WTC11 (cell line): ENCODE measurements at places on chromosomes 3 and 15.

DNA sequence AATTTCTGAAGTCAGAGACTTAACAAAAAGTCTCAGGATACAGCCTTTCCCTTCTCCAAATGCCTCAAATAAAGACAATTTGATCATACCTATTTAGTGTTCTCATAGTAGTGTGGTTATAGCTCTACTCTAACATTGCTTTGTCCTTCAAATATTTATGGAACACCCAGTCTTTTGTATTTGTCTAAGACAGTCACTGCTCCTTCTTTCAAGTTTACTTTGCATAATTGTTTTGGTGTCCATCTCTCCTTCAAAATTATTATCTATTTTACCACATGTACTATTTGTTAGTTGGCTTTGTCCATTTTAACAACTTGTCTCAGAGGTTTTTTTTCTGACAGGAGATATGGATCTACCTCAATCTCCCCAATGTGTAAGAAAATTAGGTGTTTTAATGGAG, 118.8 kb downstream of the UNC13C start:
- DNase-seq = no peak
- no peak overlapping the region for H3K4me3 ChIP-seq
- H3K36me3 ChIP-seq = no peaks in the 10 kb centered on the region
- no peak overlapping the region for H3K27ac ChIP-seq
- H3K4me1 ChIP-seq = no peaks in the 10 kb centered on the region

DNA sequence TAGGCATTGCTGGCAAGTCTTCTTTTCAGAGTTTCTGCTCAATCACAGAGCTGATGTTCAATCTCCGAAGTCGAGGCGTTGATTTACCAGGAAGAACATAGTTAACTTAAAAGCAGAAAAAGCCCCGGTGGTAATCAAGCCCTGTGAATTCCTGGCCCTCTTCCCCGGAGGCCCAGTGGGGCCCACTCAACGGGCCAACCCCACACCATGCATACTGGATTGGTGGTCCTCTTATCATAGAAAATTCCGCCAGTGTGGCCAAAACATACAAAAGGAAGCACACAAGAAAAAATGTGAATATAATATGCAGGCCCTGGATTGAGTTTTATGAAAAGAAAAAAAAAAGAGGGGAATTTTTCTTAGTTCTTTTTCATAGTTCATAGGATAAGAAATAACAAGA, 873.0 kb upstream of the NR2F2 start:
- H3K36me3 ChIP-seq = no peaks in the 10 kb centered on the region
- H3K27me3 ChIP-seq = no peaks in the 10 kb centered on the region
- H3K27ac ChIP-seq = no peak overlapping the region
- H3K4me1 ChIP-seq = peaks cover 16% of the 10 kb centered on the region
- no peak for DNase-seq

DNA sequence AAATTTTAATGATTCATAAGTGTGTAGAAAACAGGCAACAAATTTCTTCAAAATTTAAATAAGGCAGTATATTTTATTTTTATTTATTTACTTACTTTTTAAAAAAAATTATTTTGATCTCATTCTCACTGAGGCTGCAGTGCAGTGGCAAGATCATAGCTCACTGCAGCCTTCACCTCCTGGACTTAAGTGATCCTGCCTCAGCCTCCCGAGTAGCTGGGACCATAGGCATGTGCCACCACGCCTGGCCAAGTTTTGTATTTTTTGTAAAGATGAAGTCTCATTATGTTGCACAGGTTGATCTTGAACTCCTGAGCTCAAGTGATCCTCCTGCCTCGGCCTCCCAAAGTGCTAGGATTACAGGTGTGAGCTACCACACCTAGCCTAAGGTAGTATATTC, 61.2 kb upstream of the XRN1 start:
- no peaks in the 10 kb centered on the region for H3K4me1 ChIP-seq
- H3K36me3 ChIP-seq = peaks cover 15% of the 10 kb centered on the region
- H3K27ac ChIP-seq = no peak overlapping the region
- H3K27me3 ChIP-seq = no peaks in the 10 kb centered on the region
- no peak overlapping the region for H3K4me3 ChIP-seq
- DNase-seq = no peak

DNA sequence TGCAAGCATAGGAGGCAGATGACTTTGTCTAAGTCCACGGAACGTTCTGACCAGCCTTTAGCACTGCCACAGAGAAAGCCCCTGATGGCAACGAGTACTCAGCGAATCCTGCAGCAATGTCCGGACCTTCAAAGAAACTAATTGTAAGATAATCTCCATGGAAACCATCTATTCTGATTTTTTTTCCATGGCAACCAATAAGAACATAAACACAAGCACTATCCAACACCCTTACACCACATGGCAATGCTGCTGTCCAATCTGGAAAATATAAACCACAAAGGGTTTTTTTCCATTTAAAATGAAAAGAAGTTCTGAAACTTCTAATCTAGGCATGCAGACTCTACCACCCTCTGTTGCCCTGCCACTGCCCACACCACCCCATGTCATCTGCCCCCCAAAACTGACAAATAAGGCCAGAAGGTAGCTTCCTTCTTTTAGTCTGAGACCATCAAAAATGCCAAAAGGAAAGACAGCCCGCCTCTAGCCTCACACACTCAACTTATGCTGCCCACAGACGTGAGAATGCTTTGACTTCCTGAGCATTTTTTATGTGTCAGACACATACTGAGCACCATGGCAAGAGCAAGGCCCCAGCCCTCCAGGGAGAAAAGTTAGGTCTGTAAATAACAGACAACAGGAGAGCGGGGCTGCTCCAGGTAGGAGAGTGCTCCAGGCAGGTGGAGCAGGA, 44.5 kb downstream of the POC1A start:
- no peaks in the 10 kb centered on the region for H3K27me3 ChIP-seq
- no peak overlapping the region for H3K4me3 ChIP-seq
- peaks cover 3% of the 10 kb centered on the region; the same call in 1 of the 2 replicates for H3K4me1 ChIP-seq
- H3K27ac ChIP-seq = no peak overlapping the region
- H3K36me3 ChIP-seq = peaks cover 31% of the 10 kb centered on the region

DNA sequence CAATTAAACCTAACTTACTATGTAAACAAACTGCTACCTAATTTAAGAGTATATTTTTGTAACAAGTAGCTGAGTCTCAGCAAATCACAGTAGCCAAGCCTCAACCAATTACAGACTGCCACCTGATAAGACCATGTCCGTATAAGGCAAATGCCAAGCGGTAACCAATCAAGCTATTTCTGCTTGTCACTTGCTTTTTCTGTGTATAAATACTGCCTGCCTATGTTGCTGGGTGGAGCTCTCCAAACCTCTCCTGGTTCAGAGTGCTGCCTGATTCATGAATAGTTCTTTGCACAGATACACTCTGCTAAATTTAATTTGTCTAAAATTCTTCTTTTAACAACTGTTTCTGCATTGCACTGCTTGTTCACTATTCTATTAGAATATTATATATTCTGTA, 42.6 kb downstream of the ZNF148 start:
- peaks cover 21% of the 10 kb centered on the region for H3K4me1 ChIP-seq
- H3K36me3 ChIP-seq = peaks cover 4% of the 10 kb centered on the region
- H3K4me3 ChIP-seq = no peak overlapping the region
- H3K27ac ChIP-seq = no peak overlapping the region
- no peak for DNase-seq

- H3K27ac ChIP-seq = no peak overlapping the region
- H3K27me3 ChIP-seq = no peaks in the 10 kb centered on the region
- H3K4me3 ChIP-seq = no peak overlapping the region
- DNase-seq = no peak
- peaks cover 16% of the 10 kb centered on the region for H3K4me1 ChIP-seq
- H3K36me3 ChIP-seq = no peaks in the 10 kb centered on the region
These were observed 37.2 kb downstream of the ABHD5 start for GRCh38 chr3:43727930-43728329.

DNA sequence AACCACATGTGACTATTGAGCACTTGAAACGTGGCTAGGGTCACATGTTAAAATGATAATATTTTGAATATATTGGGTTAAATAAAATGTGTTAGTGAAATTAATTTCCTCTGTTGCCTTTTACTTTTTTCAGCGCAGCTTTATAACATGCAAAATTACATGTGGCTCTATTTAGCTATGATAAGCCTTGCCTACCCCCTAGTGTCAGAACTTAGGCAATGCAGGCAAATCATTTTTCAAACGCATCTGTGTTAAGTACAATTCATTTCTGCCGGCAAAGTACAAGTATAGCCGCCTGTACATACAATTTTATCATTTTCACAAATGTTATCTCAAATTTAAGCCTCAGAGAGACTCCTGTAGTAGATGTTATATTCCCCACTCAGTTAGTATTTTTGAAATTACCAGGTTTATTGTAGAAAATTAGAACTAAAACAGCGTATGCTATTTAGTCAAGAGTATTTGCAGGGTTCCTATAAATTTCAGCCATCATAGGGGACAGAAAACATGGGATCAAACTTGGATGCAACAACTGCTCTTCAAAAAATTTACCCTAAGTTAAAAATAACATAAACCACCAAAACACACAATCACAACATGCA, 56.1 kb downstream of the TAFA4 start:
- peaks cover 7% of the 10 kb centered on the region; the same call in 1 of the 2 replicates for H3K36me3 ChIP-seq
- H3K4me1 ChIP-seq = peaks cover 7% of the 10 kb centered on the region; the same call in 1 of the 2 replicates

- H3K27ac ChIP-seq = no peak overlapping the region
- DNase-seq = no peak
- H3K36me3 ChIP-seq = no peaks in the 10 kb centered on the region
- no peak overlapping the region for H3K4me3 ChIP-seq
These were observed 356.0 kb downstream of the ZPLD1 start for GRCh38 chr3:102790747-102791325.

GRCh38 chr3:129195731-129196256, 12.1 kb upstream of the CNBP start:
- H3K27ac ChIP-seq = no peak overlapping the region
- no peak for DNase-seq
- H3K4me3 ChIP-seq = no peak overlapping the region
- H3K36me3 ChIP-seq = no peaks in the 10 kb centered on the region

- no peaks in the 10 kb centered on the region for H3K36me3 ChIP-seq
- H3K27ac ChIP-seq = no peak overlapping the region
- H3K4me1 ChIP-seq = peaks cover 10% of the 10 kb centered on the region
- H3K27me3 ChIP-seq = no peaks in the 10 kb centered on the region
- H3K4me3 ChIP-seq = no peak overlapping the region
These were observed 185.2 kb downstream of the SHOX2 start for GRCh38 chr3:157920822-157921700.

- H3K36me3 ChIP-seq = peaks cover 3% of the 10 kb centered on the region; the same call in 1 of the 2 replicates
- DNase-seq = no peak
- H3K27ac ChIP-seq = no peak overlapping the region
- peaks cover 22% of the 10 kb centered on the region for H3K4me1 ChIP-seq
These were observed 188.9 kb downstream of the FMN1 start for GRCh38 chr15:33005582-33005981.

DNA sequence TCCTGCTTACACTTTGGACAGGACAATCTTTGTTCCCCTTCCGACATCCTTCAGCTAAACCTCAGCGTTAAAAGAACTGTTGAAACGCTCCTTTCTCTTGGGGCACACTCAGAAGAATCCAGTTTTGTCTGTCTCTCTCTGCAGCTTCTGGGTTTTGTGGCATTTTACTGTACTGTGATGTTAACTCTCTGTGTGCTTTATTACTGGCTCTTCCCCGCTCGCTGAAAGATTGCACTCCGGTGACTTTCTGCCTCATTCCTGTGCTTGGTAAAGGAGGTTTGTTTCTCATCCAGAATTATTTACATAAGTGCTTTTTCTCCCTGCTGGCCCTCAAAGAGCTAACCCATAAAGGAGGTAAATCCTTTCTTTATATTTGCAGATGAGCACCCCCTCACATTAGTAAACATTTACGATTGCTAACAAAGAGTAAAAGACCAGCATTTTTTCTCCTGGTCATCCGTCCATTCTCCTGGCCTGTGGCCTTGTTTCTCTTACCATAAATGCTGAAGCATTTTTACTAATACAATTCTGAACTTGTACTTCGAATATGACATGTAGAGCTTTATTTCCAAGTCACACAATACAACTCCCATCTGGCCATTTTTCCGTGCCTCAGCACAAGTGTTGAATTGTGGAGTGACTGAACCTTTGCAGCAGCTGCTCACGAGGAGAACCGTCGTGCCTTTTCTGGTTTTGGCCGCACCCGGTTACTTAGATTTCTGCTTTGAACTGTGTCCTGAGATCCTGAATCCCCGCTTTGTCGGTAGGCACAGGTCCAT, 69.3 kb upstream of the RPL35A start:
- H3K27ac ChIP-seq = peak overlapping the region; percentile 88
- H3K27me3 ChIP-seq = peaks cover 21% of the 10 kb centered on the region
- H3K36me3 ChIP-seq = peaks cover 45% of the 10 kb centered on the region
- no peak for DNase-seq
- peaks cover 41% of the 10 kb centered on the region for H3K4me1 ChIP-seq
- peak overlapping the region; percentile 24 for H3K4me3 ChIP-seq

- H3K36me3 ChIP-seq = peaks cover 63% of the 10 kb centered on the region
- H3K27me3 ChIP-seq = no peaks in the 10 kb centered on the region
- no peak overlapping the region for H3K4me3 ChIP-seq
- 0 out of 2 replicates have a peak, but pooled peaks cover 1% of the 10 kb centered on the region for H3K4me1 ChIP-seq
- DNase-seq = no peak
These were observed 61.4 kb downstream of the TASOR start for GRCh38 chr3:56621681-56622080.

DNA sequence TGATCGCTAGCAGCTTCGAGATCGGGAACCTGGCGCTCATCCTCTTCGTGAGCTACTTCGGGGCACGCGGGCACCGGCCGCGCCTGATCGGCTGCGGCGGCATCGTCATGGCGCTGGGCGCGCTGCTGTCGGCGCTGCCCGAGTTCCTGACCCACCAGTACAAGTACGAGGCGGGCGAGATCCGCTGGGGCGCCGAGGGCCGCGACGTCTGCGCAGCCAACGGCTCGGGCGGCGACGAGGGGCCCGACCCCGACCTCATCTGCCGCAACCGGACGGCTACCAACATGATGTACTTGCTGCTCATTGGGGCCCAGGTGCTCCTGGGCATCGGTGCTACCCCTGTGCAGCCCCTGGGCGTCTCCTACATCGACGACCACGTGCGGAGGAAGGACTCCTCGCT, 62.5 kb downstream of the SLCO3A1 start:
- no peaks in the 10 kb centered on the region for H3K36me3 ChIP-seq
- H3K4me3 ChIP-seq = no peak overlapping the region
- H3K27me3 ChIP-seq = no peaks in the 10 kb centered on the region
- H3K27ac ChIP-seq = no peak overlapping the region
- DNase-seq = no peak

GRCh38 chr15:39205506-39206371, 375.1 kb upstream of the THBS1 start:
- H3K4me1 ChIP-seq = peaks cover 10% of the 10 kb centered on the region
- H3K27ac ChIP-seq = no peak overlapping the region
- H3K4me3 ChIP-seq = no peak overlapping the region
- DNase-seq = no peak
- H3K36me3 ChIP-seq = no peaks in the 10 kb centered on the region

- H3K27ac ChIP-seq = no peak overlapping the region
- no peak for DNase-seq
- peaks cover 11% of the 10 kb centered on the region for H3K4me1 ChIP-seq
- H3K27me3 ChIP-seq = no peaks in the 10 kb centered on the region; the same call in 1 of the 2 replicates
These were observed 74.1 kb upstream of the POMGNT2 start for GRCh38 chr3:43180027-43180426.

- H3K27me3 ChIP-seq = peaks cover 3% of the 10 kb centered on the region; the same call in 1 of the 2 replicates
- DNase-seq = no peak
- 0 out of 2 replicates have a peak, but pooled peaks cover 2% of the 10 kb centered on the region for H3K4me1 ChIP-seq
- no peaks in the 10 kb centered on the region for H3K36me3 ChIP-seq
These were observed 174.3 kb upstream of the UBE3A start for GRCh38 chr15:25613134-25613533.

GRCh38 chr3:183904833-183905780, 20.4 kb upstream of the PARL start:
- no peak overlapping the region for H3K27ac ChIP-seq
- no peak overlapping the region for H3K4me3 ChIP-seq
- H3K27me3 ChIP-seq = peaks cover 4% of the 10 kb centered on the region
- H3K4me1 ChIP-seq = peaks cover 5% of the 10 kb centered on the region
- H3K36me3 ChIP-seq = peaks cover 5% of the 10 kb centered on the region
- DNase-seq = no peak
